Transverse colon (tissue), 4 donors: ENCODE measurements at places on chromosomes 1 and 21. TPM values are rescaled to one million over a fixed set of nuclear protein-coding genes. Genes with fewer than 3 reads are reported as not detected.

GRCh38 chr1:2134621-2135307 lies 59.8 kb downstream of the FAAP20 start:
- H3K4me1 ChIP-seq: peaks cover 54% of the 10 kb centered on the region
- no peaks in the 10 kb centered on the region for H3K27me3 ChIP-seq
- H3K4me3 ChIP-seq: no peak overlapping the region
- no peaks in the 10 kb centered on the region for H3K36me3 ChIP-seq
- DNase-seq: no peak
- H3K27ac ChIP-seq: peak overlapping the region; percentile 88

DNA sequence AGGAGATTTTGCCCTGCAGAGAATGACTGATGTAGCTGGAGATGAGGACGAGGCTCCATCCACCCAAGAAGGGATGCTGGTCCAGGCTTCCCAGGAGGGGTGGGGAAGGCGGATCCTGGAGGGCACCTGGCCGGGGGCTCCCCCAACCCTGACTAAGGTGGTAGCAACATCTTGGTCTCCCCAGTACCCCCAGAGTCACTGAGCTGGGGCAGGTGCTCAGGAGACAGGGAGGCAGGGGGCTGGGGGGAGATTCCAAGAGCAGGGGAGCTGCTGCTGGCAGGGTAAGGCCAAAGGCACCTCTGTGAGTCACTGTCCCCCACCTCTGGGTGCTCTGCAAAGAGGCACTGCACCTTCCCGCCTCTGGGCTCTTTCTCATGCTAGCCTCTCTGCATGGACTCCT lies 24.0 kb downstream of the CDCA8 start:
- H3K36me3 ChIP-seq: no peaks in the 10 kb centered on the region
- H3K27me3 ChIP-seq: no peaks in the 10 kb centered on the region
- no peak for DNase-seq
- no peaks in the 10 kb centered on the region for H3K4me1 ChIP-seq
- no peak overlapping the region for H3K27ac ChIP-seq

The KCND3 gene
- 3.0 TPM for total RNA-seq

The CFHR3 gene
- total RNA-seq: 0.32 TPM
